ENCODE measurements at places on chromosomes 6 and 20.

GRCh38 chr6:170167657-170168159 lies 123.2 kb downstream of the DLL1 start:
- no peak for DNase-seq

DNA sequence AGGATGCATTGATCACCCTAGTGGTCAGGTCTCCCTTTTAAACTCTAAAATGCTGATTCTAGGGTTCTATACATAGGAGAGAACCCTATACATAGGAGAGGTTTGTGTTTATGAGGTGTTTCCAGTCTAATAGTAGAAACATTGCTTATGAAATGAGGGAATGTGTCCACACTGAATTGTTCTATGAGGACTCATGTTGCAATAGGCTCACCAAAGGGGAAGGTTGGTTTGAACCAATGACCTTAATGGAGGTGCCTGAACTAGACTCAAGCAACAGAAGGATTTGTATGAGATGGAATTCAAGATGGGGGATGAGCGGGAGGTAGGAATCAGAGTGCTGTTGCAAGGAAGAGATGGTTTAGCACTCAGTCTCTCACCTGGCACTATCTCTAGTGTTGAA lies 33.5 kb upstream of the UBR2 start:
- DNase-seq: no peak

DNA sequence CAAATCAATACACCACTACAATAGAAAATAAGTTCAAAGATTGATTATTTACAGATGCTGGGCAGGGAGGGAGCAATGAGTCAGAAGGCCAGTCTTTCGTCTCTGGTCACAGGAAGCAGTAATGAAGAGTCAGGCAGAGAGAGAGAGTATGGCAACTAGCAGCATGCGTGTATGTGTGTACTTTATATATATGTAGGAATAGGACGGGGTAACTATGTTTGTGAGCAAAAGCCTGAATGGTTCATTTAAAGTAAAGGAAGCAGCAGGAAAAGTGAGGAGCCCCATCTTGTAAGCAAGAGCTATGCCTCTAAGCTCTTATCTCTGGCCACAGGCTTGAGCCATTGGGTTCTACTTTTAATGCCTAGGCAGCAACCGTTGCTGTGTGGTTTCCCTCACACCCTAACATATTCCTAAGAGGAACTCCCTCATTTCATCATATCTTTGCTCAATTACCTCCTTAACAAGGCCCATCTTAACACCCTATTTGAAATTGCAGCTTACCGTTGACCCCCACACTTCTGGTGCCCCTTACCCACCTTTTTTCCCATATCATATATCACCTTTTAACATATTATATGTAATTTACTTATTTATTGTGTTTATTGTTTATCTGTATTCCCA lies 66.6 kb downstream of the AFG1L start:
- no peak for DNase-seq

DNA sequence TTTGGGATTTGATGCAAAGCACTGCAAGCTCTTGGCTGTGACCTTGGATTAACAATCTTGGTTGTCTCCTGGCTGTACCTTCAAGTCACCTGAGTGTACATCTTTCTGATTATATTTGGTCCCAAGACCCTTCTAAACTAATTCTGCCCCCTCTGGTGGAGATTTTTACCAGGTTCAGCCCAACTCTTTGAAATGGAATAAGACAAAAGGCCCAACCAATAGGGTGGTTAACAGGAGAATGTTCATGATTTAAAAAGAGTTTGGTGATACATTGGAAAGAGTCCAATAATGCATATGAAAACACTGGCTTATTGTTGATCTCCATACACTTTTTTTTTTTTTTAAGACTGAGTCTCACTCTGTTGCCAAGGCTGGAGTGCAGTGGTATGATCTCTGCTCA lies 77.5 kb upstream of the CD83 start:
- DNase-seq: no peak

DNA sequence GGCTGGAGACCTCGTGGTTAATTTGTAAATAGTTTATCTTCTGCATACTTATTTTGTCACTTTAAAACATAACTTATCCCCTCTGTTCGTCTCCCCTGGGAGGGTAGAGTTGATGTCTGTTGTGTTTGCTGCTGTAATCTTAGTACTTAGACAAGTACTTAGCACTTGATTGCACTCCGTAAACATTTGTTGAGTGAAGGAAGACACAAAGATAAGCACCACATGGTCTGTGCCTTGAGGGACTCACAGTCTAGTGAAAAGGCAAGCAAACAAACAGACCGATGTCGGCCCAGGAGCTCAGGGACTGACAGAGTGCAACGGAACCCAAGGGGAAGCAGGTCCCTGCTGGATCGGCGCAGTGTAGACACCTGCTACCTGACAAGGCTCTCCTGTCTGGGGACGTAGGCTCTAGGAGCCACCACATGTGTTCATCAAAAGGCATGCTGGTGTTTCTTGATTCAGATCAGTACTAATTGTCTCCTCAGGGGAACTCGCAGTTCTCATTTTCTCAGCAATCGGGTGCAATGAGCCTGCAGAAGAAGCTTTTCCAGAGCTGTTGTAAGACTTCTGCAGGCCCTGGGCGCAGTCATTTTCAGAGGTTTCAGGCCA lies 31.4 kb downstream of the EDN3 start:
- DNase-seq: no peak

- no peak for DNase-seq
These were observed 333.0 kb downstream of the CD83 start for GRCh38 chr6:14450578-14450977.
